Occipital lobe (tissue), 3 donors: ENCODE measurements at places on chromosomes 12 and 14. TPM values are rescaled to one million over a fixed set of nuclear protein-coding genes. Genes with fewer than 3 reads are reported as not detected.

ABCD2 gene
- 20.4 TPM for total RNA-seq

RNASE2 gene
- not detected for total RNA-seq

P2RX2 gene
- total RNA-seq: not detected

GLT8D2 gene
- 13.9 TPM for total RNA-seq

FIGNL2 gene
- total RNA-seq: 0.47 TPM

LMO3 gene
- total RNA-seq: 363 TPM

C12orf54 gene
- not detected for total RNA-seq

C12orf60 gene
- total RNA-seq: 3.6 TPM

WDR89 gene
- 45.7 TPM for total RNA-seq

BDKRB2 gene
- 0.16 TPM for total RNA-seq

CLEC4C gene
- not detected for total RNA-seq
